Right ventricle myocardium superior (tissue), 1 donor: ENCODE measurements at places on chromosomes 7 and 10.
A peak's percentile ranks its signal among the peaks of the same experiment; 100 is the strongest.

- DNase-seq: no peak
Observed at GRCh38 chr7:82442492-82443035, 1.0 kb downstream of the CACNA2D1 start.

DNA sequence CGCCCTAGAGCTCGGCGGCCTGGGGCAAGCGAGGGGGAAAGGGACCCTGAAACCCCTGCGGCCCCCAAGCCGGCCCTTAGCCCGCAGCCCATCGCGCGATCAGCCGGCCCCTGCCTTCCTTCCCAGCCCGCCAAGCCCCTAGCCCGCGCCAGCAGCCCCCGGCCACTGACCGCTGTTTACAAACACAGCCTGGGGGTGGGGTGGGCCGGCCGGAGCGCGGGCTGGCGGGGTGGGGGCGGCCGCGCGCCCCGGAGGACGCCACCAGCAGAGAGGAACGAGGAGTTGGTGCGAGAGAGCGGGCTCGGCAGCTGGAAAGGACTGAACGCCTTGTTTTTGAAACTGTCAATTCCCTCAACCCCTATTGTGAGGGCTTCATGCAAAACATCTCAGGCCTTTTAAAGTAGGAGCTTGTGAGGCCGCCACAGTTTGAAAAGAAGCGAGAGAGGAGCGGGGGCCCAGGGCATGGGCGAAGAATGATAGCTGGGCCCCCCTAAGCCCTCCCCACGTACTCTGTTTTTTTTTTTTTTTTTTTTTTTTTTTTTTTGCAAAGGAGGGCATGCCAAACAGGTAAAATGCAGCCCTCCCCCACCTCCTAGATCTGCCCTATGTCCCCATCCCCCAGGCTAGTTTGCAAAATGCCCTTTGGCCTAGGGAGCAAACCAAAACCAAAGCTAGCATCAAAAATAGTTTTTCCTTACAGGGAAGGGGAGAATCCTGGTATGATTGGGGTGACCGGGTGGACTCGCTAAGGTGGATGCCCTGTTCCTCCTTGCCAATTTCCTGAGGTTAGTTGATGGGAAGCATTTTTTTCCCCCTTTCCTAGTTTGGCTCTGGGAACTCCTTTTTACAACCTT is 15.0 kb downstream of the SKIDA1 start:
- no peak for DNase-seq

GRCh38 chr10:129025787-129026186 is 441.3 kb upstream of the MGMT start:
- DNase-seq: no peak

DNA sequence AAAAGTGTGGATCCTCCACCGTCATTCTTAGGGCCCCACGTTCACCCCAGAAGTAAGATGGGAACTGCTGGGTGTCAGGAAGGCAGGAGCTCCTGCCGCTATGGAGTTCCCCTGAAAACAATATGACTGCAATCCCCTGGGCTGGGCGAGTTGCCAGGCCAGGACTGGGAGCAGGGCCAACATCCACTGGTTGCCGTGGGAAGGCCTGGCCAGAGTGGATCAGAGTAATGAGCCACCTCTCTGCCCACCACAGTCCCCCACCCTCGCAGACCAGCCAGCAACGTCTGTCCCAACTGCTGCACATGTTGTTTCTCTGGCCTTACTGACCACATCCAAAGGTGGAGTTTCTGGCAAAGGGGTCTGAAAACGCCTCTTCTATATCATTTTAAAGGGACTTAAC is 86.6 kb downstream of the STRA8 start:
- peak; percentile 87 for DNase-seq

GRCh38 chr10:74213571-74214162 is 62.6 kb downstream of the ADK start:
- peak; percentile 47 for DNase-seq

DNA sequence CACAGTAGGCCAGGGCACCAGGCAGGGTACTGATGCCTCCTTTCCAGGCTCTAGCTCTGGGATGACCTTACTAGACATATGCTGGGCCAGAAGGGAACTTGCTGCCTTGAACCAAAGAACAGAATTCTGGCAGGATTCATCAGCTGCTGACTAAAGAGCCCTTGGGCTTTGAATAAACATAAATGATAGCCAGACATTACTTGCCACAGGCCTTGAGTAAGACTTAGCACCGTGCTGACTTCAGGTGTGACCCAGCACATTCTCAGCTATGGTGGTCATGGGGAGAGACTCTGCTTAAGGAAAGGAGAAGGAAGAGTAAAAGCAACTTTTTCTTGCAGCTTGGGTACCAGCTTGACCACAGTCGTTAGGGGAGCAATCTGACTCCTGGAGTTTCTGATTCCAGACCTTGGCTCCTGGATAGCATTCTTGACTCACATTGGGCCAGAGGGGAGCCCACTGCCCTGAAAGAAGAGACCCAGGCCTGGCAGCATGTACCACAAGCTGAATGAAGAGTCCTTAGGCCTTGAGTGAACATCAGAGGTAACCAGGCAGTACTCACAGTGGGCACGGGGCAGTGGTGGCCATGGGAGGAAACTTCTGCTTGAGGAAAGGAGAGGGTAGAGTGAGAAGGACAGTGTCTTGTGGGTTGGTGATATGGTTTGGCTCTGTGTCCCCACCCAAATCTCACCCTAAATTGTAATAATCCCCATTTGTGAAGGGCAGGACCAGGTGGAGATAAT is 926.1 kb upstream of the SORCS1 start:
- DNase-seq: no peak

GRCh38 chr10:59708816-59709394 is 745 bp downstream of the SLC16A9 start:
- DNase-seq: peak; percentile 46

DNA sequence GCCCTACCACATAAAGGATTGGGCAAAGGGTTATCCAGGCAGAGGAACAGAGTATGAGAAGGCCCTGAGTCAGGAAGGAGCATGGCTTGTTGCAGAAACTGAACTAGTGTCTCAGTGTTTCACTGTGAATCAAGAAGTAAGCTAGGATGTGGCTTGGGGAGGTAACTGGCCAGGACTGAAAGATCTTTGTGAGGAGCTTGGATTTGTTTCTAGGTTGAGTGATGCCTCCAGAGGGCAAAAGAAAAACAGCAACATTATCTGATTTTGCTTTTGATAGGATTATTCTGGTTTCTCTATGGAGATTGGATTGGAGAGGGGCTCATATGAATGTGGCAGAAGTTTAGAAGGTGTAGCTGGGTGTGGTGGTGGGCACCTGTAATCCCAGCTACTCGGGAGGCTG is 137.9 kb upstream of the HDAC9 start:
- no peak for DNase-seq

- peak; percentile 66 for DNase-seq
Observed at GRCh38 chr7:79454361-79454960, 994 bp upstream of the MAGI2 start.

DNA sequence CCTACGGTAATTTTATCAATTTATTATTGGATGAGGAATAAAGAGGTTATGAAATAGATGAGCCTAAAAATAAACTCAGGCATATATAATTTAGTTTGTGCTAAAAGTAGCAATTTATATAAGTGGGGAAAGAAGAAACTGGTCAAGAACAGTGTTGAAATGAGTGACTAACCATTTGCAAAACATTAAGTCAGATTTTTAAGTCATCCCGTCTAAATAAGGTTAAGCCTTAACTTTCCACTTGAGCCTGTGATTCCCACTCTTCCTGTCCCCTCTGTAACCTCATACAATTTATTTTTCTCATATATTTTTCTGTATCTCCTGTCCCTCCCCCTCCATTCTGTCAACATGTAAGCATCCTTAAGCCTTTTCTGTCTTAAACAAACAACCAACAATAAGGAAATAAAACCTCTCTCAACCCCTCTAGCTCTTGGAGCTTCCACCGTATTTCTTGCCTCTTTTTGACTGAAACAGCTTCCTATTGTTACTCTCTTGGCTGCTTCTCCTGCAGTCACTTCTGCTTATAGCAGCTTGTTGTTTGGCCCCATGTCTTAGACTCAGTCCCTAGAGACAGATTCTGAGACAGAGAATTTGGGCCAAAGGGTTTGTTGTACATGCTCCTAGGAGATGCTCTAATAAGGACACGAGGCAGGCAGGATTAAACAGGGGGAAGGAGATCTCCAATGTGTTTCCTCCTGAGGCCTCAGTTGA is 109.7 kb downstream of the GNAI1 start:
- no peak for DNase-seq

GRCh38 chr7:47982610-47983009 is 3.2 kb upstream of the HUS1 start:
- DNase-seq: no peak

DNA sequence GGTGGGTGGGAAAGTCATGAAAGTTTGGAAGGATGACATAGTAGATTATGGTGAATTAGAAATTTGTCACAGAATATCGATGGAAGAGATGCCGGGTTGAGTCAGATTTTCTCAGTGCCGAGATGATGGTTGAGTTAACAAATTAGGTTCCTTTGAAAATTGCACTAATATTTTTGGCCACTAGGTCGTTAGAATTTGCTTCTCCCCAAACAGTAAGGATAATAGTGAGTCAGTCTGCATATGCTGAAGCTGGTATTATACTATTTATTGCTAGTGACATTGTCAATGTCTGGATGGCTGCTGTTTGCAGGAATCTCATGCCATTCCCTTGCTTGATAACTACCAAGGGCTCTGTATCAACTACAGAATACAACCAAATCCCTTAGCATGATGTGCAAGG is 37.7 kb upstream of the MINDY3 start:
- DNase-seq: no peak

DNA sequence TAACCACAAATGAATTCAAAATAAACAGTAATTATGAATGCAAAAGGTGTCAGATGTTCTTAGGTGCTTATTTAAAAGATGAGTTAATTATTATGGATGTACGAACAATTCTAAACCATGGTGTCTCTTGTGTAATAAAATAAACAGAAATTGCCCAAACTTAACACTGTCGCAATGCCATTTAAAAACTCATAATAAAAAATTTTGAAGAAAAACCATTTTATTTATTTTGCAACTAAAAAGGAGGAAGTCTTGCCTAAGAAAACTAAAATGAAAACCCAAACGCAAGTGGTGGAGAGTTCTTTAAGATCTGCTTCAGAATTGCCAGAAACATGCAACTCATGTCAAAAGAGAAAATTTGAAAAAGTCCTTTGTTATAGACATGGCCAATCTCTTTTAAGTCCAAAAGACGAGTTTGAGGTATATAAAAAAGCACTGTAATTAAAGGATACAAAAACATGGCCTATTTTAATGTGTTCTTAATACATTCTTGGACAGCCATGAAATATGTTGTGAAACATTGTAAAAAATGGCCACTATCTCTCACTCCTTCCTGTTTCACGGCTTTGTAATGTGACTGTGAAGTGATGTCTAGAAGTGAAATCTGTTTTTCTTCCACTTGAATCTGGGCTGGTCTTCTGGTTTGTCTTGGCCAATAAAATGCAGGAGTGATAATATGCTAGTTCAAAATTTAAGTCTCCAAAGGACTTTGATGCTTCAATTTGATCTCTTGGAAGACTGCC is 322.9 kb downstream of the PRPF18 start:
- DNase-seq: no peak

- DNase-seq: no peak
Observed at GRCh38 chr7:38736138-38736537, 105.0 kb upstream of the AMPH start.

- no peak for DNase-seq
Observed at GRCh38 chr7:94660006-94660405, 4.1 kb upstream of the SGCE start.

GRCh38 chr10:71476228-71477011 is 79.7 kb downstream of the CDH23 start:
- DNase-seq: peak; percentile 74

DNA sequence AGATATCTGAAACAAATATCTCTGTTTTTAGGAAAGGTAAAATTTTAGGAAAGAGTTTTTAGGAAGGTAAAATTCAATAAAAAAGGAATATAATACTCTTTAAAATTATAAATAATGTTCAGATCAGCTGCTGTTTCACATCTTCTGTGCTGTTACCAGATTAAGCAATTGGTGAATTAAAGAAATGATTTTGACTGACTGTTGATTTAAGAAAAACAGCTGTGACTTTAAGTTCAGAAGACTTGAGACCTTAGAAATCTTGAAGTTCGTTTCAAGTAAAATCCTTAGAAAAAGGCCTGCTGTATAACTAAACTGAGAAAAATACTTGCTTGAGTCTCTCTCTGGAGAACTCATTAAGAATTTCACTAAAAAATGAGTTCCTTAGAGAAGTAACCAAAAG is 250.6 kb downstream of the DOCK4 start:
- no peak for DNase-seq

- no peak for DNase-seq
Observed at GRCh38 chr7:123439191-123439590, 95.2 kb downstream of the IQUB start.

DNA sequence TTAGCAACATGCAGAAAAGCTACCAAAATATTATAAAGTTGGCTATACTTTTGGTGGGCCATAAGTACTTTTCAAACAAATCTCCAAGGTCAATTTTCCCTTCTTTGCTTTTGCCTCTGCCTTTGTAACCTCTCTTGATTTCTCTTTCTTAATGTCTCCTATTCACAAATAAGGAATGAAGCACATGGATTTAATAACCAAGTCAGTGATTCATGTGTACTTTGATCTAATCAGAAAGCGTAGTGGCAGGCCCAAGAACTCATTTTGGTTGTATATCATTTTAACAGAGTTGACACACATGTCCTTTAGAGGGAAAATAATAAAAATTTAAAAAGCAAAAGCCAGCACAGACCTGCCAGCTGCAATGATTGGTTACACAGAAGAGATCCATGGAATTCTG is 93.7 kb downstream of the FZD1 start:
- no peak for DNase-seq

DNA sequence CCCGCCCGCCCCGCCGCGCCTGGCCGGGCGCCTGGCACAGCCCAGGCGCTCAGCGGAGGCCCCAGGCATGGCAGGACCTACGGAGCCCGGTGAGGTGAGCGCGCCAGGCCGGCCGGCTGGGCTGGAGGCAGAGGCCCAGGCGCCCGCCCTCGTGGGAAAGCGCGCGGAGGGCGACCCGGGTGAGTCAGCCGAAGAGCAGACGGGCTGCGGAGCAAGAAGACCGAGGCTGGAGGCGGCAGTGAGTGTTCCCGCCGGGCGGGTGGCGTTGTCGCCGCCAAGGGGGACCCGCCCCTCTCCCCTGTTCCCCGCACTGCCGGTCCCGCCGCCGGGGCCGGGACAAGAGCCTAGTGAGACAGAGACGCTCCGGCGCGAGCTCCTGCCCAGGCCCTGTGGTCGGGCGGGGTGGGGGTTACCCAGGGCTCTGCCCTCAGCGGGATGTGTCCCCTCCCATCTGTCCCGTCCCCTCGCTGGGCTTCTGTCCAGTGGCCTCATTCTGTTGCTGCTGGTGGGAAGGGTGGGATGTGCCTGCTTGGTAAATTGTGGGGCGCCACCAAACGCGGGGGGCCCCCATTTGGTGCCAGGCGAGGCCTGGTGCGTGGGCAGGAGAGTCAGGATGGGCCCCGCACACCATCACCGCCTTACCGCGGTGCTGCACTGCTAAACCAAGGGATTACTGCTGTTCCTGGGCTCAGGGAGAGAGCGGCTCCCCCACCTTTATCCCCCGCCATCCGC is 17.0 kb upstream of the NODAL start:
- DNase-seq: peak; percentile 86

DNA sequence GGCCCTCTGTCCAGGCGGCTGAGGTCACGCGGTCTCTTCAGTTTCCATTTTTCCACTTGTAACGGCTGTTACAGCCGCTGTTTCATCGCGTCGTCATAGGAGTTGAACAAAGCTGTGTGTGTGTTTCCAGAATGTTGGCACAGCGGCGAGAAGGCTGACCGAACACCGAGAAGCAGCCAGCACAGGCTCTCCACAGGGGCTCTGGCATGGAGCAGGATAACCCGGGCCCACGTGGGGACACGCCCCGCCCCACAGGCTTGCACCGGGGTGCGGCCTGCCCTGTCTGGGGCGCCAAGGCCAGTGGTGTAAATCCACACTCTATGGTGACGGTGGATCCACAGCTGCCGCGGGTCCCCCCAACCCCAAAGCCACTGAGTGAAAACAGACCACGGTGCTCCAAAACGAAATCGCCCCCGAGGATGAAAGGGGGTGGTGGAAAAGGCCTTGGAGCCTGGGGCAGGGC is 448.2 kb downstream of the DNAJB6 start:
- no peak for DNase-seq
